Skin of body (tissue), 3 donors: ENCODE measurements at places on chromosomes 1 and 21. TPM values are rescaled to one million over a fixed set of nuclear protein-coding genes. Genes with fewer than 3 reads are reported as not detected.

AK5 gene
- total RNA-seq, result 6.4 TPM

WNT2B gene
- 4.7 TPM for total RNA-seq

MACF1 gene
- 402 TPM for total RNA-seq

CRYAA gene
- not detected for total RNA-seq

BARHL2 gene
- not detected for total RNA-seq

LINGO4 gene
- 0.10 TPM for total RNA-seq

RNU1-4 gene
- total RNA-seq, result 34,682 TPM

AMY1C gene
- total RNA-seq, result not detected

DNA sequence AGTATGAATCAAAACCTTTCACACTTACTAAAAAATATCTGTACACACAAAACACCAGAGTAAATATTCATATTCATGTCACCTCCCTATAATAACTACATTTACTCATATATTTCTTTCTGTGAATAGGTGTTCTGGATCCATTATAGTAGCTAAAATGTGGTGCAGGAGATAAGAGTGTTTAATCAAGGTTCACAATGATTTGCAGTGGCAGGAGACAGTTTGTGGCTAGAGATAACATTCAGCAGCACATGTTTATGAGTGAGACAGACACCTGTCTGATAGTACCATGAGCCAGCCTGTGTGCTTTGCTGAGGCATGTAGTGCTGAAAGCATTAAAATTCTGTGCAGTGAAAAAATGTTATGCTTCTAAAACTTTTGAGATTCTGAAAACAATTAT is 410.3 kb downstream of the SRGAP2C start:
- no peak for DNase-seq

DNA sequence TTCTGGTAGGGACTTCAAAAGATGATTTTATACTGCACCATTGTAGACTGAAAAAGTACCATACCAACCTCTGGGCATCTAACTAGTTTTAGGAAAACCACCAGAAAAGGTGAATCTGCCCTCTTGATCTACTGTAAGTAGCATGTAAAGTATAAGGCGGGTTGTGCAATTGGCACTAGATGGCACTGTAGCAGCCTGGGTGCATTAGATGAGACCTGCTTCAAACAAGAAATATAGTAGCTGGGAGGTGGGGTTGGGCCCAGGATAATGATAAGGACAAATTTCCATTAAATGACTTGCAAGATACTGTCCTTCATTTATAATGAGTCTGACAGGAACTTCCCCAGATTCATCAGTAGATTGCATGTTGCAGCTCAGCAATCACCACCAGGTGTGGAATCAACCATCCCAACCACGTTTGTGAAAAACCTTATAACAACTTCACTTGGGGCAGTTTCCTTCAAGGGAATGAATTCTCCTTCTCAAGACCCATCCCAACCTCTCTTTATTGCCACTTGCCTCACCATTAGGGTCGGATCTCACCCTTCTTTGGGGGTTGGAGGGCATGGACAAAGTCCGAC is 37.3 kb upstream of the IL10 start:
- DNase-seq, result no peak

- DNase-seq, result no peak
Measured at GRCh38 chr1:180982422-180982821, 40.2 kb downstream of the STX6 start.

DNA sequence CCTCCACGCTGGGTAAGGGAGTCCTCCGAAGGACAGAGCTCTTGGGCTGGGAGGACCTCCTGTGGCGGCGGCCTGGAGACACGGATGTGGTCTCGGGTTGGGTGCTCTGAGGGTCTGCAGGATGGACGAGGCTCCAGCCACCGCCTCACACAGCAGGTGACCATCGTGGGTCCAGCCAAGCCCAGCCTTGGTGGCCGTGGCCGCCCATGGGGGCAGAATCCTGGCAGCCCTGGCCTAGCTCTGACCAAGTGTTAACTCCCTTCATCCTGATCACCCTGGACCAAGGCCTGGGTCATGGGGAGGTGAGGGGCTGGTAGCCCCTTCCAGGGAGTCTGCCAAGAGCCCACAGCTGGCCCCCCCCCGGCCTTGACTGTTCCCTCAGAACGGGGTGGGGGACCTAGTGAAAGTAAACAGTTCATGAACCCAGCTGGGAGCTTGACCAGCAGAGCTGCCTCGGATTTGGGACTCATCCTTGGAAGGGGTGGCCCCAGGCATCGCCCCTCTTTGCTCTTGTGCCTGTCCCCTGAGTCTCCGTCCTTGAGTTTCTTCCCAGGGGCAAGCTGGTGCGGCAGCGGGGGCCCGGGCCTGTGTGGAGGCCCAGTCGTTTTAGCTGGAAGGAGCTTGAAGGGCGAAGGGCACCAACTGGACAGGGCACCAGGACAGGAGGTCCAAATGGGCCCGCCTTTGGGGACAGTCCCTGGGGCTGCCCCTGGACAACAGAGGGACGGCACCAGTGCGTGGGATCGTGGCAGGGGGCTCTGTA is 17.8 kb downstream of the ARHGEF16 start:
- DNase-seq, result no peak

DNA sequence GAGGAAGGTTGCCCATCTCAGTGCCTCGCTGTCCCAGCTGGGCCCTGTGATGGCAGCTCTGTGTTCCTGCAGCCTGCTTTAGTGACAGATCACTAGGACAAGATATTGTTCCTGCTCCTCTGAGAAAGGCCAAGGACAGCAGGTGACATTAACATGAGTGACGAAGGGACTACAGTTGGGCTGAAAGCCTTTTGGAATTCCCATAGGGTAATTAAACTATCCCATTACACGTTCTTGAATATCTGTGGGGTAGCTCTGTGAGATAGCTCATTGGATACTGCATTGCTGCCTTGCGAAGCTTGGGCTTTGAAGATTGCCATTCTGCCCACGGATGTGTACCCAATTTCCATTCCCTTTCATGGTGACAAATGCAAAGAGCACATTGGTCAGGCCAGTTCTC is 78.2 kb upstream of the COA6 start:
- DNase-seq, result no peak

DNA sequence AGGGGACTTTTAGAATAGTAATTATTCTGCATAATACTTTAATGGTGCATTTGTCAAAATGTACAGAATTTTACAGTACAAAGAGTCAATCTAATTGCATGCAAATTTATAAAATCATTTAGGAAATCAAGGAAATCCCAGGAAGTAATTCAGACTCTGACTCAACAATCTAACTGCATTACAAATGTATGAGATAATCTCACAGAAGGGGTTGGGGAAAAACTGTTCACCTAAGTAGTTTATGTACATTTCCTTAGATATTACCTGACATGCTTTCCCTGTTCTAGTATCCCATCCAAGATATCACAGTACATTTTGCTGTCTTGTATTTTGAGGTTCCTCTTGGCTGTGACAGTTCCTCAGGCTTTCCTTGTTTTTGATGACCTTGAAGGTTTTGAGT is 4.7 kb downstream of the CRB1 start:
- DNase-seq, result no peak

DNA sequence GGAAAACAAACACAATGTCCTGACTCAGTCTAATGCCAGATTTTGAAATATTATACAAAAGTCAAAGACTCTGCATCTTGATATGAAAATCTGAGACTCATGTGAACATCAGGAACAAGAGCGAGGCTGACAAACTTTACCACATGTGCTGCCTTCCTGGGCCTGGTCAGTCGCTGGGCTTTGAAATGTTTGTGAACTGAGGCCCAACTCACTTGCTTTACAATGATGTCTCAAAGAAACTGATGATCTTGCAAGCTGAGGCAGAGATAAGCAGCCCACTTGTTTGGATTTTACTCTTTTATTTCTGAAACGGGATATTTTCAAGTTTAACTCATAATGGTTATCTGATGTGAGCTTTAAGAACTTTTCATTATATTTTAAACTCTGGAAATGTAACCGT is 2.1 kb downstream of the BCAR3 start:
- DNase-seq, result no peak

DNA sequence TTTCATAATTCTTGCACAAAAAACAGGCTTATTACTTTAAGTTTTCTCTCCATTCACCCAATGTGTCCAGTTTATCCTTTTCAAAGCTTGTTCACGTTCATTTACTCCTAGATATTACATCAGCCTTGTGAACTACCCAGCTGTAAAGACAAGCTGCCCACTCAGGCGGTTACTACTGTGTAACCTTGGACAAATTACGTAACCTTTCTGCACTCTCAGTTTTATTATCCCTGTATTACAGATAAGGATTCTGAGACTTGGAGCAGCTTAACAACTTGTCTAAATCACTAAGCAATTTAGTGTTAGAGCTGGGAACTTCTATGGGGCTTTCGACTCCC is 20.5 kb upstream of the LPAR3 start:
- DNase-seq, result no peak

DNA sequence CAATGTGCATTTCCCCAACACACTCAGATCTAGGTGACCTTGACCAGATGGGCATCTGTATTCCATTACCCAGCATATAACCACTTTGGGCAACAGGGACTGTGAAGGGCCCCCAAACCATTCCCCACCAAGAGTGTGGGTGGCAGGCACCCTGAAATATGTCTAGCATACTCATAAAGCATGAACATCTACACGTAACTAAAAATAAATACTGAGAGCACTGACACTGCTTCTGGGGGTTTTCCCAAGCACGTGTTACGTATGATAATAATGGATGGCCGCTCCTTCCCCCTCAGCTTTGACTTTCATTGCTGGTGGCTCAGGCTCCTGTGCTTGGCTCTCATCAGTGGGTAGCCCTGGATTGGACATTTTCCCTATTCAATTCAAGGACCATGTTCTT is 39.1 kb downstream of the IGSF3 start:
- DNase-seq, result no peak

GRCh38 chr1:220301630-220302029 is 29.4 kb upstream of the RAB3GAP2 start:
- DNase-seq, result no peak

- no peak for DNase-seq
Measured at GRCh38 chr1:212162635-212163034, 122.6 kb upstream of the PPP2R5A start.

DNA sequence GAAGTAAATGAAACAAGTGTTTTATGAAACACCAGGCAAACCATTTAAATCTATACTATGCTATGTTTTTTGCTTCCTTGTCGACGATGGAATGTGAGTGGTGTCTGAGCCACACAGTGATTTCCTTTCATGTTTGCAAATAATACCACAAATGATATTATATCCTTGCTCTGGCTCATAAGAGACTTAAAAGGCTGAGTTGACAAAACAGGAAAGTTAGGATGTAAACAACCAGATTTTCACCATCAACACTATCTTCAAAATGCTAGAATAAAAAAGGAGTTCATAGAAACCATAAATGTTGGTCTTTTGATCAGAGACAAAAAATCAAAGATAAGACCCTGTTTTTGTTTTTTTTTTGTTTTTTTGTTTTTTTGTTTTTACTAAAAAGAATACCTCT is 17.8 kb upstream of the MAGI3 start:
- DNase-seq, result no peak

GRCh38 chr1:11693024-11693590 is 1.6 kb downstream of the DRAXIN start:
- no peak for DNase-seq

GRCh38 chr1:6612641-6613360 is 730 bp upstream of the PHF13 start:
- DNase-seq, result peak; percentile 36

GRCh38 chr21:25961042-25961441 is 209.5 kb downstream of the APP start:
- no peak for DNase-seq

GRCh38 chr1:84998642-84999280 is 1.8 kb upstream of the MCOLN2 start:
- DNase-seq, result no peak

- DNase-seq, result peak; percentile 23
Measured at GRCh38 chr1:162663589-162664106, 31.4 kb downstream of the DDR2 start.

GRCh38 chr1:67031121-67031858 is 22.7 kb downstream of the SLC35D1 start:
- DNase-seq, result peak; percentile 46

DNA sequence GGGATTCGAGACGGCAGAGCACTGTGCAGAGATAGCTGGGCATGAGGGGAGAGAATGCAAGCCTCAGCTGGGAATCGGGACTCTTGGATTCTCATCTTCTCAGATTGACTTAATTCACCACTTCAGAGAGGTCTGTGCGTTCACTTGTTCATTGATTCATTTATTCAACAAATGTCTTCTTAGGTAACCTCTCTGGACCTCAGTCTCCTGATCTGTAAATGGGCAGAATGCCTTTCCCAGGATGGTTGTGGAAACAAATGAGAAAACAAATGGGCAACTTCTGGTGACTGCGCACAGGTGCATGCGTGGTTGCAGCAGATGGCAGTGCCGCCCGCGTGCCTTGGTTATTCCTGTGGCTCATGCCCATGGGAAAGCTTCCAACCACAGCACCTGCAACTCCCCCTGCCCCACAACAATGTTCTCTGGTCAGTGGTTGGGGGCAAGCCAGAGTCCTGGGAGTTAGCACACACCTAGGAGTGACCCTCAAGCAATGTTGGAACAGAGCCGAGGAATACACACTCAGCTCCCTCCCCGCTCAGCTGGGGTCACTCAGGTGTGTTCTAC is 110.1 kb upstream of the RUNX3 start:
- no peak for DNase-seq

- peak; percentile 15 for DNase-seq
Measured at GRCh38 chr1:218772575-218772974, 401.1 kb upstream of the LYPLAL1 start.

GRCh38 chr1:2641381-2642130 is 8.7 kb upstream of the MMEL1 start:
- no peak for DNase-seq

DNA sequence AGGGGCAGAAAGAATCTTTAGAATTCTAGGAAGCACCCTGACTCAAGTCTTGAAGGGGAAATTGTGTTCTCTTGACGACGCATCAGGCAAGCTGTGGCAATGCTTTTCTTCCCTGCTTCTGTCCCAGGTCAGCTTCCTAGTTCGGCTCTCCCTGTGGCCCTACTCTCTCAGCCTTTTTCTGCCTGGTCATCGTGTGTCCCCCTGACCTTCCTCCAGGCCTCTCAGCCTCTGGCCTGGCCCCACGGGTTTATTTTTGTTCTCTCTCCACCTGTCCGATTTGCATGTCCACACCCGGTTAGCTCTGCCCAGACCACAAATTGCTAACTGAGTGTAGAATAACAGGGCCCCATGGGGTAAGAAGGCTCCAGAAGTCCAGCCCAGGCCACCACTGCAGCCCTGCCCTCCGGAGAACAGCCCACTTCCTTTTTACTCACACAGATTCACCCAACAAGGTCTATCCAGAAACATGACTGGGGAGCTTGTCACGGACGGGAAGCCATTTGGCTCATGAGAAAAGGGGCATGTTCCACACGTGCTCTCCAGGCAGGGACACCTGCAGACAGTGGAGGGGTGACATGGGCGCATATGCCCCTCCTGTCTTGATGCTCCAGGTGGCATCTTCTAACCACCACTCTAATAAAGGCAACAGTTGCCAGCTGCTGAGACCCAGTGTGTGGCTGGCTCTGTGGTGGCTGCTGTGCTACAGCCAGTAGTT is 9.8 kb downstream of the KCNN3 start:
- DNase-seq, result no peak
